Common myeloid progenitor, CD34-positive (primary cell): ENCODE measurements at places on chromosomes 6 and 20.

- H3K36me3 ChIP-seq, result no peaks in the 10 kb centered on the region
- H3K27me3 ChIP-seq, result no peaks in the 10 kb centered on the region
- no peak for DNase-seq
- peak overlapping the region; percentile 96 for H3K27ac ChIP-seq
Measured at GRCh38 chr6:13396241-13396792, 68.0 kb upstream of the TBC1D7 start.

DNA sequence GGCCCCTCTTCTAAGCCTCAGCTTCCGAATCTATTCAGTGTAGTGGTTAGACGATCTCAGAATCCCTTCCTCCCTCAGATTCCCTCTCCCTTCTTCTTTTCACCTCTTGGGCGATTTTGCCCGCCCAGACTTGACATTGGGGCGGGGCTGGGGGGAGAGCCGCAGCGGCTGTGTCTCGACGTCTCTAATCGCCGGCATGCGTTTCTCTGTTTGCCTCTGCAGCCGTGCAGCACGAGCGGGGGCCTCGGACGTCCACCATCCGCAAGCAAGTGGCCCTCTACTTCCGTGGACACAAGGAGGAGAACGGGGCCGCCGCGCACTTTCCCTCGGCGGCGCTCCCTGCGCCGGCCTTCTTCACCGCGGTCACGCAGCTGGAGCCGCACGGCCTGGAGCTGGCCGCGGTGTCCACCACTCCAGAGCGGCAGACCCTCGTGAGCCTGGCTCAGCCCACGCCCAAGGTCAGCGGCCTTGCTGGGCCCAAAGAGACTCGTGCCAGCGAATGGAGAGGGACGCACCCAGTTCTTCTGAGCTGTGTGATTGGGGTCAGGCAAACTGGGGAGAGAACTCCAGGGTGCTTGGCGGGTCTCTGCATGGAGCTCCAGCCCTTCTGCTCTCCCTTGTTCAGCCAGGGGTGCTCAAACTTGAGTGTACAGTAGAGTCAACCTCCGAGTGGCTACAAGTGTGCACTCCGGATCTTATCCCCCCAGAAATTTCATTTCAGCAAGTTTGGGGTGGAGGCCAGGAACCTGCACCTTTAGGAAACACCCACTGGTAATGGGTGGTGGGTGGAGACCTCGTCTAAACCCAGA lies 10.7 kb downstream of the NR2E1 start:
- H3K27me3 ChIP-seq, result peaks cover 33% of the 10 kb centered on the region
- H3K4me1 ChIP-seq, result peaks cover 24% of the 10 kb centered on the region
- H3K36me3 ChIP-seq, result no peaks in the 10 kb centered on the region

DNA sequence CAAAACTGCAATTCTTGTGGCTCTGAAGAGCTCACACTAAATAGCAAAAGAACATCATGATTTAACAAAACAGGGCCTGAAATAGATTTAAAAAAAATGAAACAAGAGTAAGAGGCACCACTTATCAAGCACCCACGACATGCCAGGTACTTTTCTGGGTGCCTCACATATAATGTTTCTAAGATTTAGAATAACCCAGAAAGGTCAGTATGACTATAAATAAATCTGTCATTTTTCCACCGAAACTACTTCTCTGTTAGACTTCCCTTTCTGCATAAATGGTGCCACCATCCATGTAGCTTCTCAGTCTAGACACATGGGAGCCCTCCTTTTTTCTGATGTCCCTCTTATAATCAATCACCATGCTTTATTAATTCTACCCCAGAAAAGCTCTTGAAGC lies 652.4 kb upstream of the CHD6 start:
- H3K27ac ChIP-seq, result no peak overlapping the region
- no peak overlapping the region for H3K4me3 ChIP-seq
- no peak for DNase-seq

- H3K4me3 ChIP-seq, result no peak overlapping the region
- H3K27me3 ChIP-seq, result no peaks in the 10 kb centered on the region
- no peak overlapping the region for H3K27ac ChIP-seq
Measured at GRCh38 chr6:155400654-155400965, 55.0 kb downstream of the NOX3 start.

DNA sequence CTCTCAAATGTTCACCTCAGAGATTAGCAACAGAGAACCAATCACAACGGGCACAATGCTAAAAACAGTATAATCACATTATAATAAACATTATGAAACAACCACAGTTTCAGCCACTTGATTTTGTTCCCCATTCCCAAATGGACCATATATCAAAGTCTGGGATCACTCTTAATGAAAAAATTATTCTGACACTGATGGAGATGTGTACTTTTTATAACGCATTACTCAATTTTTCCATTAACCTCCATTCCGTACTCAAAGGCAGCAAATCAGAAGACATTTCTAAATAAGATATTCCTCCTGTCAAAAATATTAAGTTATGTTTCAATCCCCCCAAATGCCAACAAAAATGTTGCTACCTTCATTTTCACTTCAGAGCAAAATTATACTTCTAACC lies 2.8 kb downstream of the CPNE1 start:
- H3K4me3 ChIP-seq, result no peak overlapping the region
- no peaks in the 10 kb centered on the region for H3K36me3 ChIP-seq
- H3K27ac ChIP-seq, result no peak overlapping the region
- no peaks in the 10 kb centered on the region for H3K27me3 ChIP-seq

- no peaks in the 10 kb centered on the region for H3K27me3 ChIP-seq
- H3K4me1 ChIP-seq, result no peaks in the 10 kb centered on the region
- no peaks in the 10 kb centered on the region for H3K36me3 ChIP-seq
- H3K4me3 ChIP-seq, result no peak overlapping the region
Measured at GRCh38 chr20:12255461-12255970, 337.8 kb downstream of the BTBD3 start.
